ENCODE measurements at places on chromosomes 3 and 15. TPM values are rescaled to one million over a fixed set of nuclear protein-coding genes. Genes with fewer than 3 reads are reported as not detected.

SI gene
- 0.20 TPM for total RNA-seq

LSAMP gene
- total RNA-seq = not detected

CD96 gene
- not detected for total RNA-seq

SQOR gene
- 14.5 TPM for total RNA-seq

NPAP1 gene
- not detected for total RNA-seq

AGBL1 gene
- not detected for total RNA-seq

CASR gene
- total RNA-seq = not detected

- no peak for DNase-seq
These were observed 28.2 kb downstream of the CPOX start for GRCh38 chr3:98565237-98565643.

- DNase-seq = no peak
These were observed 139.1 kb downstream of the WNT7A start for GRCh38 chr3:13740795-13741194.

- no peak for DNase-seq
These were observed 827 bp downstream of the WNT5A start for GRCh38 chr3:55486101-55486856.

DNA sequence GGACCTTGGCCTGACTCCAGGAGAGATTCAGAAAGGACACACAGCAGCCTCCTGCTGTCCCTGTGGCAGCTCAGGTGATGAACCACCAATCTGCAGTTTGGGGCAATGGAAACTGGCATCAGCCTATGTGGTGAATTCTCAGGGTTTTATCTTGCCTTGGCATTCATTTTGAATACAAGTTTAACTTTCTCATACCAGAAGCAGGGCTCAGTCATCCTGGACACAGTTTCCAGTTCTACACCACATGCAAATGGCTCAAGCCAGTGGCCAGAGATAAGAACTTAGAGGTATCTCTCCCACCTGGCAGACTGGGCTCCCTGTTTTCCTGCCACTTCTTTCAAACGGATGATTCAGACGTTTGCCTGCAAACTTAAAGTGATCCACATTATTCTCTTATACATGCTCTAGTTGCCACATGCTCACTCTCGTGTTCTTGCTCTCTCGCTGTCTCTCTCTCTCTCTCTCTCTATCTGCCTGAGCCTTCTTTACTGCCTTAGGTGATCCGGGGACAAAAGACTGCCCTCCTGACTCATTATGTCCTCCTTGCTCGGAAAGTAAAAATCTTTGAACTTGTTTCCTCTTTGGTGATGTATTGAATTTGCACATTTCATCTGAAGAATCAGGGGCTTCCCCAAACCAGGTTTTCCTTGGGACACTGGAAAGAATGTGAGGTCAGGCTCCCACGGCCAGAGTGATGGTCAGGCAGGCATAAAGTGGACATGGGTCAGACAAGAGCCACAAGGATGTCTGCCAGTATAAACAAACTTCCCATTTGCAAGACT, 99.6 kb upstream of the STT3B start:
- DNase-seq = no peak

DNA sequence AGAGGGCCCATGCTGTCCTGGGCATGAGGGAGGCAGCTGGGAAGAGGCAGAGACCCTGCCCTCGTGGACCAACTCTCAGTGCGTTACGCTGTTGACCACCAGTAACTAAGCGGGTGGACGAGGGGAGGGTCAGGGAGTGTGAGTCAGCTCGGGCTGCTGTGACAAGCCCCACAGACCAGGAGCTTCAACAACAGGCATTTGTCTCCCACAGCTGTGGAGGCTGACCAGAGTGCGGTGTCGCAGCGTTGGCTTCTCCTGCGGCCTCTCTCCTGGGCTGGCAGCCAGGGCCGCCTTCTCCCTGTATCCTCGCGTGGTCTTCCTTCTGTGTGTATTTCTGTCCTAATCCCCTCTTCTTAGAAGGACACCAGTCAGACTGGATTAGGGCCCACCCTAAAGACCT, 13.0 kb downstream of the EFCC1 start:
- DNase-seq = no peak

DNA sequence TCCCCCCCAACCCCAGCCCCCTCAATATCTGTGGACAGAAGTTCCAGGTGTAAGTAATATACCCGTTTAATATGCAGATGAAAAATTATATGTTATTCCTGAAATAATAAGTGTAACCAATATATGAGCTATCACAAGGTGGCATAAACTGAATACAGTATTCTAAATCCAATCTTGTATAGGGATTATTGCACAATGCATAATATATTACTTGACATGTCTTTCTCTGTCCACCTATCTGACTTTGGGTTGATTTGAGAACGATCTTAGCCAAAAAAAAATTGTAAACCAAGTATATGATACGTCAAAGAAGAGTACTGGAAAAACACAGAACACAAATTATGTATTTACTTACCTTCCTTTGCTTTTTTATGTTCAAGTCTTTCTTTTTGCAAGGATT, 47.8 kb downstream of the GOLIM4 start:
- no peak for DNase-seq

DNA sequence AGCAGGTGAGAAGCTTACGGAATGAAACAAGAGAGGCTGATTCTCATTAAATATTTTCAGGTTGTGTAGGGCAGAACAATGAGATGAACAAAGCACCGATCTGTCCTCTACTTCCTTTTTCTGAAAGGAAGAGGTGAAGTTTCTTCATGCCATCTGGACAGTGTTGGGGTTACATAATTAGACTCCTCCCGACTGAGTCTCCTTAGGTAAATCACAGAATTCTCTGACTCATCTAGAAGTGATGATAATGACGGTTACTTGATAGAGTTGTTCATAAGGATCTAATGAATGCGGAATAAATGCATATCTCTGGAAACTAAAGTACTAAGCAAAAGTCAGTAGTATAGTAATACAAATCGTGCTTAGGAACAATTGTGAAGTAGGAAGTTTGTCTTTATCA, 21.2 kb downstream of the CRTC3 start:
- DNase-seq = no peak

- DNase-seq = no peak
These were observed 48.8 kb downstream of the TIPARP start for GRCh38 chr3:156723182-156723619.

- no peak for DNase-seq
These were observed 131.8 kb upstream of the UBE2E2 start for GRCh38 chr3:23071296-23071695.

Data from HT-29 (cell line).